NCI-H1930 (cell line): ENCODE measurements at places on chromosomes 11 and 22.

GRCh38 chr11:72014761-72015320 is 16.1 kb downstream of the IL18BP start:
- no peak for DNase-seq

- no peak for DNase-seq
These were observed 74.1 kb downstream of the COMMD9 start for GRCh38 chr11:36214976-36215692.

DNA sequence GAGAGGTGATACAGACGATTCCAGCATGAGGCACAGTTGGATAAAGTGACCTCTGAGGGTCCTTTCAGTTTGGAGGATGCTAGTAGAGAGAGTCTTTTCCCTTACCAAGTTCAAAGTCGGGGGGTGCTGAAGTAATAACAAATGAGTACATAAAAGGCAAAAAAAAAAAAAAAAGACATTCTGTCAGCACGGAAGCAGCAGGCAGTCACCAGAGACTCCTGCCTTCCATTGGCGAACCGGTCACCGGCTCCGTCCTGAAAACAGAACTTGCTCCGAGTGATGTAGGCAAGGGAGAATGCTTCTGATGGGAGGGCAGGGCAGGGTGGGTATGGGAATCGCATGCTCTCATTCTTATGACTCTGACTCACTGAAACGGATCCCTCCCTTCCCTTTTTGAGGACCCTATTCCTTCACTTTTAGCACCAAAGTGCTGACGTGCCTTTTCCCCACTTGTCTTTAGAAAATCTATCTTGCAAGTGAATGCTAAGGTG is 65.9 kb downstream of the PRR5L start:
- no peak for DNase-seq

DNA sequence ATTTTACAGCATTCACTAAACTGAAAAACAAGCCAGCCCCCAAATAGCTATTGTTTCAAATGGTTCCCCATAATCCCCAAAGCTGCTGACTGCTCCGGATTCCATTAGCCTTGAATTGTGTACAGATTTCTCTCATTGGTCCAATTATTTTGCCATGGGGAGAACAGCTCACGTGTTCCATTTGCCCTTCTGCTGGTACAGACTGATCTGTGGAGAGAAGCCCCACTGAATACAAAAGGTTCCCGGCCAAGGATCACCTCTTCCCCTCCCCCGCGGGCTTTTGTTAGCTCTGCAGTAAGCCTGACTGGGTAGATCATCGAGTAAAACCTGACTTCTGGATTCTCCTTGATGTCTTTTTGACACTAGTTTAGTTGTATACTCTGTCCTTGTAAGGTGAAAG is 9.1 kb upstream of the MAPK8IP1 start:
- no peak for DNase-seq

- DNase-seq, result no peak
These were observed 5.5 kb upstream of the IFITM10 start for GRCh38 chr11:1755692-1756561.

GRCh38 chr11:12542186-12542935 is 131.9 kb upstream of the TEAD1 start:
- DNase-seq, result no peak

GRCh38 chr22:45731798-45732495 is 60.3 kb downstream of the ATXN10 start:
- no peak for DNase-seq

GRCh38 chr11:133560472-133560855 is 28.2 kb upstream of the OPCML start:
- no peak for DNase-seq

DNA sequence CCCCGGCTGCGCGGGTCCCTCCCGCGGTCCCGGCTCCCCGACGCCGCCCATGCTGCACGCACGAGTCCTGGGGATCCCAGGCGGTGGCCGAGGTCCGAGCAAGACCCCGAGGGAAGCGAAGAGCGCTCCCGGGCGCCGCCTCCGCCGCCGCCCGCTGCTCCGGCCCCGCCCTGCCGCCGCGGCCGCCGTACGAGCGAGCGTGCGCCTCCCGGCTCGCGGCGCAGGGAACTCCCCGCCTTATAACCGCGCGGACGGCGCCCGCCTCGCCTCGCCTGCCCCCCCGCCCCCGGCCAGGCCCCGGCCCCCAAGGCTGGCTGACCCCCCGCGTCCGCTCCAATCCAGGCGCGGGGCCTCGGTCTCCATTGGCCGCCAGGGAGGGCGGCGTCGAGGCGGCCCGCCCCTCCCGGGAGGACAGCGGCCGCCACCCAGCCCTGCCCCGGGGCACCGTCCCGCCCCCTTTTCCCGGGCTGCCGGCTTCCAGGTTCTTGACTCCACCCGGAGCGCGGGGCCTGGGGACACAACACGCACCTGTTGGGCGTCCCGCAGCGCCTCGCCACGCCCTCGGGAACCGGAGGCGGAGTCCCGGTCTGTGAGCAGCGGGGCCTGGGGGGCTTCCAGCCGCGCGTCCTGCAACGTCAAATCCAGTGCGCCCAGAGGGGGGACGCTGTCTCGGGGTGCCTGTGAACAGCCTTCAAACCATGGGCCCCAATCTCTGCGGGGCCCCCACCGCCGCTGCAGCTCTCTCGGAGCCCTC is at the start of gene FADS3:
Gene FADS3 (minus strand): TSS at position 215 of the 754 bp plus-strand sequence. CDS start 164 bp downstream, at position 51.
- peak; percentile 89 for DNase-seq

GRCh38 chr11:77851503-77851902 is 30.6 kb downstream of the AAMDC start:
- DNase-seq, result no peak

DNA sequence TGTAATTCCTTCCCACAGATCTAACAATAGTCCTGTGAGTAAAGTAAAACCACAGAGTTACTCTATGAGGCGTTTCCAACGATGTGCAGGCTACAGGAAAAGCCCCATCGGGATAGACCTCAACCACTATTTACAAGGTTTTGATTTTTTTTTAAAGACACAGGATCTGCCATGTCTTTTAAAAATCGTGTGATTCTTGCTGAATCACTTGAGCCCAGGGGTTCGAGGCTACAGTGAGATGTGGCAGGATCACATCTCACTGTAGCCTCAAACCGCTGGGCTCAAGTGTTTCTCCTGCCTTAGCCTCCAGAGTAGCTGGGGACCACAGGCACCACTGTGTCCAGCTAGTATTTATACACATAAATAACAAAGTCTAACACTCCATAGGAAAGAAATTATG is 7.8 kb downstream of the TAF1D start:
- DNase-seq, result no peak

DNA sequence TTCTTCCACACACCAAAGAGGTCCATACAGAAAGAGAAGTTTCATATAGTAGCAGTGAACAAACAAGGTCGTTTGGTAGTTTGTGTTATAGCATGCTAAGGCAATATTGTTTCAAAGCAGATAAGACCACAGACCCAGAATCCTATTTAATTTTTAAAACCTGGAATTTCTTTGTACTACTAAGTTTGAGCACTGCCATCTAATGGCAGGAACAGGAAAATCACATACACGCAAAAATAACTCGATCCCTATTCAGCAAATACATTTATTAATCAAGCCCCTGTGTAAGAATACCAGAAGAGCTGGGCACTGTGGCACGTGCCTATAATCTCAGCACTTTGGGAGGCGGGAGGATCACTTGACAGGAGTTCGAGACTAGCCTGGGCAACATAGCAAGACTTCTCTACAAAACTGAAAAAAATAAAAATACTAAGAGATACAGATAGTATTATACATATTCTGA is 2.9 kb upstream of the BTBD10 start:
- DNase-seq, result no peak

GRCh38 chr22:44668190-44668885 is 33.7 kb upstream of the PRR5 start:
- DNase-seq, result peak; percentile 62

DNA sequence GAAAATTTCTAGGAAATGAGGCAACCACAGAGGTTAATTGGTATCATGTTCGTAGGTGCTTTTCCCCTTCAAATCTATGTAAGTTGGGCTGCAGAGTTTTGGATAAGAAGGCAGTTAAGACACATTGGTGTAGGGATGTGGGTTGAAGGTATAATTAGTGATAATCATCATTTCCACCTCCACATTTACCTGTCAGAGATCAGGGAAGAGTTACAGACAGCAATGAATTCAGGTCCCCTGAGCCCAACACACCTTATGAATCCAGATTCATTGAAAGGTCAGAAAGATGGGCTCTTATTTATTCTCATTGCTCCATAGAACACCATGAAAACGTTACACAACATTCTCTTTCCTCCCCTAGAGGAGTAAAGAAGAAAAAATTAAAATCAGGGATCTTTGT is 308.7 kb downstream of the C11orf87 start:
- DNase-seq, result no peak

- no peak for DNase-seq
These were observed 36.7 kb downstream of the CLMP start for GRCh38 chr11:123158033-123159003.

- DNase-seq, result no peak
These were observed 48.3 kb upstream of the BIRC3 start for GRCh38 chr11:102268985-102269470.

- DNase-seq, result no peak
These were observed 24.1 kb downstream of the MRGPRD start for GRCh38 chr11:68956547-68957254.

DNA sequence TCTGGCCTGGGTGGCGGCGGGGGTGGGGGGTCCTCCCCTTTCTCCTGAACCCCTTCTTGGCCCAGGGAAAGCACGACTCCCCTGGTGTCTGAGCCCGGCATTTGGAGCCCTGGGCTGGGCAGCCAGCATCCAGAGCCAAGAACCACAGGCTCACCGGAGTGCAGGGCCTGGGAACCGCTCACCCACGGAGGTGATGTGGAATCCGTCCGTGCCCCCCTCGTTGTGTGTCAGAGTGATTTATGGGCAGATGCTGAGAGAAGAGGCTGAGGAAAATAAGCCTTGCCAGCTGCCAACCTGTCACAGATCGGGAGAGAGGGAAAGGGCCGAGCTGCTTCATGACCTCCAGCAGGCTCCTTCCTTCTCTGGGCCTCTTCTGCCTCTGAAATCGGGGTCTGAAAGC is 33.7 kb downstream of the WNT11 start:
- no peak for DNase-seq

DNA sequence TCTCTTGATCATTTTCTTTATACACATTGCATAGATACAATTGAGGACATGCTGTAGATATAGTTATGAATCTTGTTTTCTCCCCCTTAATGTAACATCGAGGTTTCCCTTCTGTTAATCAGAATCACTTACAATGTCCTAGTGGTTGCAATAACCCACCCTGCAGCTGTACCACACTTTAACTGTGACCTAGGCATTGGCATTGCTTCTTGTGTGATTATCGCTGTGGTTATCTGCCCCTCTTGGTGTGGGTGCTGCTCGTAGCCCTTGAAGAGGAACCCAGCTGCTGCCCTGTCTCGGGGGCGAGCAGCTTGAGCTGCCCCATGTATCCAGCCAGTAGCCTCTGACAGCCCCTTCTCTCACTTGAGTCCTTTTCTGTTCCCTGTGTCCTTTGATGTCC is 1.5 kb downstream of the DGAT2 start:
- no peak for DNase-seq
